ENCODE measurements at places on chromosomes 3 and 15.

- no peak for DNase-seq
Measured at GRCh38 chr15:83304861-83305703, 20.6 kb upstream of the BNC1 start.

DNA sequence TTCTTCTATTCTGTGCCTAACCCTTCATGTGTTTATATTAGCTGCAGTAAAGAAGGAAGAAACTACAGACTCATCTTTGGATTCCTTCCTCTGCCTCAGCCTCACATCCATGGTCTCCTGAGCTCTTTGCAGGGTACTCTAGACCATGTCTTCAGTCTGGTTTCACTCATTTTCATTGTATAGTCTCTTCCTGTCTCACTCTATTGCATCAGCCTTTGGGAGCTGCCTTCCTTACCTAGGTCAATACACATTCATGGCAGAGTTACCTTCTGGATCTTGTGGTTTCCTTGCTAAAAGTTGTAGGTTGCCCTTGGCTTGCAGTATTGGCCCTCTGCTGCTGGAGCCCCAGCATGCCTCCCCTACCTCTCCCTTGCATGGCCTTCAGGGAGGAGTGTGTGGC is 31.5 kb upstream of the SCAANT1 start:
- no peak for DNase-seq

DNA sequence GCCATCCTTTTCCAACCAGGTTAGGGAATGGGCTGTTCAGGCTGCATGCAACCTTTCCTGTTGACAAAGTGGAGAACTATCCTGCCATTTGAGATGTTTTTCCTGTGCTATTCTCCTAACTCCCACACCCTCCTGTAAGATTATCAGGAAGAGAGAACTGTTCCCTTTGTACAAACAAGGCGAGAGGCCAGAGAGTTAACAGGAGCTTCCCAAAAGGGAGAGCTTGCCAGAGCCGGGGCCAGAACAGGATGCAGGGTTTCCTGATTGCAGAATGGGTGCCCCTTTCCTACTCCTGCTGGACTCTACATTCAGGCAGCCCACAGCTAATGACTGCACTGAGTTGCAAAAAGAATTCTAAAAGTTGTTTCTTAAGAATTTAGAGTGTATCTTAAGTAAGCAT is 17.1 kb downstream of the PML start:
- no peak for DNase-seq

DNA sequence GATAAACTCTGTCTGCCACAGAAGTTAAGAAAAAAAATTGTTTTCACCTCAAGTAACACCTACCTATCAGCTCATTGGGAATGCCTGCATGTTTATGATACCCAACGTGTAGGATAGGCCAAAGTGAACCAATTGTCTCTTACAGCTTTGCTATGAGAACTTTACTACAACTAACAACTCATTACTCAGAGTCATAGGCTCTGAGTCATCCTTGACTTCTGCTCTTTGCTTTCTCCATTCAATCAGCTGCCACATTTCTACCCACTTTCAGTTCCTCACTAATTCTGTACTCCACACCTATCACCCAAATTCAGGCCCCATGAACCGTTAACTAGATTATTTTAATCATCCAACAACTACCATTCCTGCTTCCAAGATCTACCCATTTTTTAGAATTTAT is 843.9 kb downstream of the TUSC7 start:
- DNase-seq, result no peak

Measured in activated T-helper 1 cell treated with anti-CD3 and anti-CD28 coated beads, Interleukin-2, amount 50 U/mL, for 16 hours (primary cell).